ENCODE measurements at places on chromosomes 2 and 18.

- DNase-seq: no peak
These were observed 60.4 kb downstream of the DHRS9 start for GRCh38 chr2:169129703-169130243.

- DNase-seq: no peak
These were observed 5.9 kb upstream of the ANKRD39 start for GRCh38 chr2:96863575-96864342.

DNA sequence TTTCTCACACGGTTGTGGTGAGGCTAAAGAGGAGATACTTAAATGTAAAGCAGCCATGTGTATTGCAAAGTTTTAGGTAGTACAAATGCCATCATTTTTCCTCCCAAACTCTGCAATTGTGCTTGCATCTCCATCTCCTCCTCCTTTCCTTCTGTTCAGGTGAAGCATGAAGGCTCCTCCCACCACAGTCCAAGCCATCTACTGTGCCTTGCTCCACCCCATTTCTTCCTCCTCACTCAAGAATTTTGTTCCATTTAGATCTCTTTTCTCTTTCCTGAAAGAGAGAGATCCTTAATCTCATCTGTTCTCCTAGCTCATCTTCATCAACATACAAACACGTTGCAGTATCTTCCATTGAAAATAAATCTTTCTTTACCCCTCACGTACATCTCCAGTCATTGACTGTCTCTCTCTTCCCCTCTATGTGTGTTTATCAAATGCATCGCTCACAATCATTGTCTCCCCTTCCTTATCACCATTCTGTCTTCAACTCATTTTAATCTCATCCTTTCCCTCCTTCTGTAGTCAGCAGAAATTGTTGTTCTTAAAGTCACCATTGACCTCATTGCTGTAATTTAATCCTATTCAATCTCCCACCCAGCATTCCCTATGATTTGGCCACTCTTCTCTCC, 392.1 kb downstream of the RAD51AP2 start:
- DNase-seq: no peak

- DNase-seq: no peak
These were observed 484 bp downstream of the ABCB6 start for GRCh38 chr2:219218217-219218731.

DNA sequence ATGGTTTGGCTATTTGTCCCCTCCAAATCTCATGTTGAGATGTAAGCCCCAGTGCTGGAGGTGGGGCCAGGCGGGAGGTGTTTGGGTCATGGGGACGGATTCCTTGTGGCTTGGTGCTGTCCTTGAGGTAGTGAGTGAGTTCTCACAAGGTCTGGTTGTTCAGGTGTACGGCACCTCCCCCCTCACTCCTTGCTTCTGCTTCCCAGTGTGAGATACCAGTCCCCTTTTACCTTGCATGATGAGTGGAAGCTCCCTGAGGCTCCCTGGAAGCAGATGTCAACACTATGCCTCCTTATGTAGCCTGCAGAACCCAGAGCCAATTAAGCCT, 232.6 kb downstream of the LDLRAD4 start:
- no peak for DNase-seq

DNA sequence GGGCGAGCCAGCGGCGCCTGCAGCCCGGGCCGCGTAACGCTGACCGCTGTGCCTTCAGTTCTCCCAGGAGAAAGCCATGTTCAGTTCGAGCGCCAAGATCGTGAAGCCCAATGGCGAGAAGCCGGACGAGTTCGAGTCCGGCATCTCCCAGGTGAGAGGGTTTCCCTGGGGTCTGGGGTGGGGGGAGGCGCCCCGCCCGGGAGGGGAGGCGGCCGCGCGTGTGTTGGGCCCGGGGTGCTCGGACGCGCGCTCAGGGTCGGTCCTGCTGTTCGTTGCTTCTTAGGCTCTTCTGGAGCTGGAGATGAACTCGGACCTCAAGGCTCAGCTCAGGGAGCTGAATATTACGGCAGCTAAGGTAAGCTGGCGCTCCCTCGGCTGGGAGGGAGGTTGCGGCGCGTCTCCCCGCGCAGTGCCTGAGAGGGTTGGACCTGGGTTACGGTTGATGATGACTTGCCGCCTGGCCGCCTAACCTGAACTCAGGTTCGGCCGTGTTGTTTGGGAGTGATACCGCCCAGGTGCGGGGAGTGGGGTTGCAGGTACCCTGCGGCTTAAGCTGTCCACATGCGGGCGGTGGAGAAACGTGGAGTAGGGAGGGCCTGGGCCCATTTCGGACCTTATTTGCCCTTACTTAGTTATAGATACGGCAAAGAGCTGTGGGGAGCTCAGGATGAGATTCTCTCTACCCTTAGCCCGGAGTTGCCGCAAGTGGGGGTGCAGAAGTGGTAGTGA, 638 bp downstream of the RPS7 start:
- DNase-seq: no peak

GRCh38 chr2:36461039-36461681, 105.6 kb downstream of the CRIM1 start:
- DNase-seq: no peak

GRCh38 chr2:56753182-56753581, 569.4 kb downstream of the CCDC85A start:
- DNase-seq: no peak

- DNase-seq: no peak
These were observed 76.8 kb downstream of the MAPRE2 start for GRCh38 chr18:35117951-35118411.

DNA sequence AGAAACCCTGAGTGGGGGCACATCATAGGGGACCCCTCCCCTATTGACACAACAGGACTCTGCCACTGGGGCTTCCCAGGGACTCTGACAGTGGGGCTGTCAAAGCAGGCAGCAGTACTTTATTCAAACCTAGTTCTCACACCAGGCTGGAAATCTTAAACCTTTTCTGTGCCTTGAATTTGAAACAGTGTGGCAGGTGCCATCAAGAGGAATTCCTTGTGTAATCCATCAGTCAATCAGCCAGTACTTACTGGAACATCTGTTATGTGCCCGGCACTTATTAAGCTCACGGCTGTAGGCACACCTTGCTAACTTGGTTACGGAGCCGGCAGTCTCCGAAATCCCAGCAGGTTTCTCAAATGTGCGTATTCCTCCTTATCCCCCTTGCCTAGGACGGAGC, 12.0 kb downstream of the GLI2 start:
- DNase-seq: no peak

DNA sequence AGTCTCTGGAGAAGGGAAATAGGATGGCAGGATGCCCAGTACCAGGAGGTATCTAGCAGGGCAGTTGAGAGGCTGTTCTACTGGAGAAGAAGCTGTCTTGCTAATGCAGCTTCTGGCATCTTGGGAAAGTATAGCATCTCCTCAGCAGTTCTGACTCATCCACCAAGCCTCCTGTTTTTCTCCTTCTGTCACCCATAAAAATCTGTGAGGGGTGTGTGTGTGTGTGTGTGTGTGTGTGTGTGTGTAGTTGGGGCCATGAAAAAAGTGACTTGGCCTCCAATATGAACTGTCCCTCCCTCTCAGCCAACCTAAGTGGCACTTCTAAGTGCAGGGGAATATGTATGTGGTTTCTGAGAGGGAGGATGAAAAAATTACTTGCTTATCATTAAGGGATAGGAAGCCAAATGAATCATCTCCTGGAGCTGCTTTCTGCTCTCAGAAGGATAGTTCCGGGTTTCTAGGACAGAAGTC, 83.9 kb downstream of the CBLN2 start:
- DNase-seq: no peak

GRCh38 chr2:95760806-95761525, 169.2 kb downstream of the TRIM43 start:
- DNase-seq: no peak

DNA sequence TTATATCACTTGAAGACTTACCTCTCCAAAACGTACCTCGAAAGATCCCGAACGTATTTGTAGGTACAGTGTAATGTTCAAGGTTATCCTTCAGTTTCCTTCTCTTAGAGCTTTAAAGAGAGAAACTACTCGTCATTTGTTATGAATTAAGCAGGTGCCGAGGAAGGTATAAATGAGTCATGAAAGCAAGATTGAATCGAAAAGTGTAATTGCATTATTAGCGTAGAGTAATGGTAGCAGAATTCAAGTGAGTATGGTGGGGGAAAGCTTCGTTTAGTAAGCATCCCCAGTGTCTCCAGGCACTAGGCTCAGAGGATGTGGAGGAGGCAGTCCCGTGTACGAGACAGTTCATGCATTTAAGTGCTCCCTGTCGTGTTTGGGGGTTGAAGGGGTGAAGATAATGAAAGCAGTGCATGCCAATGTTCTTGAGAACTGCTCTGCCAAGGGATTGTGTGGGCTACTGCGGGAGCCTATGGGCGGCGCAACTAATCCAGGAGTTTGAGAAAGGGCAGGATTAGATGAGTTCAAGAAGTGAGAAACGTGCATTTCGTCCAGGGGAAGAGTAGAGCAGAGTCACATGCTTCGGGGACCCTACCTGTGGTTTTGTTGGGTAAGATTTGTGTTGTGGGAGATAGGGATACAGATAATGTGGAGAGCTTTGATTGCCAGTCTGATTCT, 858 bp downstream of the POLR1B start:
- DNase-seq: no peak

DNA sequence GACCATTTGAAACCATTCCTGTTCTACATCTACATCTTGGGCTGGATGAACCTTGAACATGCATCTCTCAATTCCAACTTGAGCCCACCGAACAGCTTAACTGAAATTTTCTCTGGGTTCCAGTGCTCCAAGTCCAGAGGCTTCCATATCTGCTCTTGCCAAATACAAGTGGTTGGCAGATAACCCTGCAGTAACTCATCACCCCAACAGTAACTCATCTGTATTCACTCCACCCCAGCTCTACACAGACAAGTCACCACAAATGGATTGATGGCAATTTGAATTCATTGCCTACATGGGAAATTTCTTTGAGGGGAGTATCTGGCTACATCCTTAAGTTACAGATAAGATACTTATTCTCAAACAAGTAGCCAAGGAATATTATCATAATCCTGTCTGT, 502.4 kb upstream of the TNP1 start:
- no peak for DNase-seq

DNA sequence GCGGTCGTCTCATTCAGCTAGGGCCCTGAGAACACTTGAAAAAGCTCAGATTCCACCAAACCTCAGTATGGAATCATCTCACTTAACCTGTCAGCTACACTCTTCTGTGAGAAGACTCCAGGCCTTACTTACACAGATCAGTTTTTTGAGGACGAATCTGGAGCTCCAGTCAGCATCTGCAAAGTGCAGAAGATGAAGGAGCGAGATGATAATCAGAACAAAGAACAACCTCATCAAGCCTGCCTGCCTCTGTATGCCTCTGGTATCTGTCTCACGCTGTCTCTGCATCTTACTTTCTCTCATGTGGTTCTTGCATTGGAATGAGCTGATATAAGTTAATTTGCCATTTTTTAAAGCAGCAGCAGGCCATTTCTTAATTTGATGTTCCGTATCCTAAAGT, 444.1 kb upstream of the LRATD1 start:
- no peak for DNase-seq

GRCh38 chr2:86468162-86469033, 27.2 kb downstream of the KDM3A start:
- DNase-seq: no peak

- no peak for DNase-seq
These were observed 465.1 kb downstream of the TGIF1 start for GRCh38 chr18:3914833-3915610.

DNA sequence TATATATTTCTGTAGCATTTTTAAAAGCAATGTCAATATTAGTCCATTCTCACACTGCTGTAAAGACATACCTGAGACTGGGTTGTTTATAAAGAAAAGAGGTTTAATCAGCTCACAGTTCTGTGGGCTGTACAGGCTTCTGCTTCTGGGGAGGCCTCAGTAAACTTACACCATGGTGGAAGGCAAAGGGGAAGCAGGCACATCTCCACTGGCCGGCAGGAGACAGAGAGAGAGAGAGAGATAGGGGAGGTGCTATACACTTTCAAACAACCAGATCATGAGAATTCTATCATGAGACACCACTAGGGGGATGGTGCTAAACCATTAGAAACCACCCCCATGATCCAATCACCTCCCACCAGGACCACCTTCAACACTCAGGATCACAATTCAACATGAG, 43.1 kb downstream of the CHMP3 start:
- no peak for DNase-seq

- no peak for DNase-seq
These were observed 78.5 kb upstream of the SNTG2 start for GRCh38 chr2:871926-872680.

DNA sequence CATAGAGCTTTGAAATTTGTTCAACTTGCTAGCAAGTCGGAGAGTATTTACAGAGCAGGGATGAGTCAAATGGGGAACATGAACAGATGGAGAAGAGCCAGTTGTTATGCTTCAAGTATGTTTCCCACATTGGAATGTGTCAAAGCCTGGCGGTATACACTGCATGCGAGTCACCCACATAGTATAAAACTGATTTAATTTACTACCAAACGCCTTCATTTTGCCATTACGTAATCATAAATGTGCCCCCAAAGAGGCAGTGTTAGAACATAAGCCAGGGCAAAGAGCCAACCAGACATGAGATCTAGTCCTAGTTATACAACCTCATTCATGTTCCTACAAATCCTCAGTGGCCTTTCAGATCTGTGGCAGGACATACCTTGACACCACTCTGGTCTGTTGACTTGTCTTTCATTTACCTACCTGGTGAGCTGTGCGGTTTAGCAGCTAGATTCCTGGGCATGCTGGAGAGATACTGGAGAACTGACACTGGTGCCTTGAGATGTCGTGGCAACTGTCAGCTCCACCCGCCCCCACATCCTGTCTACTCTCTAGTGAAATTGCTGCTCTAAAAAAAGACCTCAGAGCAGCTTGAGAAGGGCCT, 21.7 kb upstream of the NRP2 start:
- no peak for DNase-seq

DNA sequence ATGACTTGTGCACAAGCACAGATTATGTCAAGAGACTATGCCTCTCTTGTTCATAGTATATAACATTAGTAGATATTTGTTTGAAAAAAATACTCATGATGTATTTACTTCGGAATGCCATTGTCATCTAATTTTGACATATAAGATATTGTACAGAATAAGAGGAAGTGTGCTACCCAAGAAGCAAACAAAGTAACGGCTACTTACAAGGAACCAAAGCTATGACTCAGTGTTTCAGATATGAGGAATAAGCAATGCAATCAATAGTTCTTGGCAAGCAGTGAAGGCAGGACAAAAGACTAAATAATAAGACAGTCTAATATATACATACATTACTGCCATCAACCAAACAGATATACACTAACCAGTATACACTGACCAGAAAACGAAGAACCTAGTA, 256.3 kb downstream of the CCDC178 start:
- no peak for DNase-seq

DNA sequence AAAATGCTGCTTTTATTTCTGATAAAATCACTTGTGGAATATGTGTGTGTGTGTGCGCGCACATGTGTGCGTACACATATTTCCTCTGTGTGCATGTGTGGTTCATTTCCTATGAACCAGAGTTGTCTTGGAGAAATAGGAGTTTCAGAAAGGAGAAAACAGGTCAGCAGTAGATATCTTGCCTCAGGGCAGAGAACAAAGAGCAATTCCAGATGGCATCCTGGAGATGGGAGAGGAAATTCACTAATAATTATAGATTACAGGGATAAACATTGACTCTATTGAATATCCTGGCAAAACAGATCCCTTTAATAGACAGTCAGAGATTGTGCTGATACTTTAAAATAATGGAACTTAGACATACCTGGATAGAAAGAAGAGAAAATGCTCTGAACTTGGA, 298.0 kb downstream of the TRIB2 start:
- no peak for DNase-seq

- no peak for DNase-seq
These were observed 12.3 kb downstream of the MALL start for GRCh38 chr2:110103061-110103961.

Data from NCI-H187 treated with DMSO at 0.1 percent for 48 hours (cell line).